ENCODE measurements at places on chromosomes 6 and 20. TPM values are rescaled to one million over a fixed set of nuclear protein-coding genes. Genes with fewer than 3 reads are reported as not detected.

Gene RAB44
- 0.35 TPM for total RNA-seq

Gene TMEM74B
- 0.42 TPM for total RNA-seq

Gene BIRC7
- 0.35 TPM for total RNA-seq

- DNase-seq, result no peak
Observed at GRCh38 chr20:61684583-61685235, 381.0 kb downstream of the TAF4 start.

- no peak for DNase-seq
Observed at GRCh38 chr6:42123379-42124103, 18.9 kb downstream of the C6orf132 start.

- no peak for DNase-seq
Observed at GRCh38 chr6:99712519-99712918, 105.9 kb downstream of the PRDM13 start.

- no peak for DNase-seq
Observed at GRCh38 chr6:111850295-111850937, 22.8 kb downstream of the FYN start.

DNA sequence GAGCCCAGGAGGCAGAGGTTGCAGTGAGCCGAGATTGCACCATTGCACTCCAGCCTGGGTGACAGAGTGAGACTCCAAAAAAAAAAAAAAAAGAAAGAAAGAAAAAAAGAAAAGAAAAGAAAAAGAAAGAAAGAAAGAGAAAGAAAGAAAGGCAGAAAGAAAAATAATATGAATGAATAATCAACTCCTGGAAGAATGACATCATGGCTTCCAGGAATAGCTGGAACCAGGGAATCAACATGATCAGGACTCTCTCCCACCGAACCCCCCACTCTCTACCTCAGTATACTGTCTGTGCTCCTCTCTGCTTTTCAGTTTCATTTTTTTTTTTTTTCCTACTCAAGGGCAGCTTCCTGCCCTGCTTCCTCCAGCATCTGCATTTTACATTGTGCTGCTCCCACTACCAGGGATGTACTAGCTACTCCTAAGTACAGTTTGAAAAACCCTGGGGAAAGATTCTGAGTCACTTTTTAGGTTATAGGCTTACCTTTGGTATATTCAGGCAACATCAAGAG lies 19.7 kb upstream of the MTCL3 start:
- DNase-seq, result no peak

- DNase-seq, result no peak
Observed at GRCh38 chr20:40435146-40435895, 253.7 kb downstream of the MAFB start.

GRCh38 chr6:89186762-89187161 lies 30.4 kb downstream of the GABRR1 start:
- DNase-seq, result no peak

- DNase-seq, result no peak
Observed at GRCh38 chr6:113406048-113406695, 451.0 kb upstream of the MARCKS start.

- peak; percentile 5 for DNase-seq
Observed at GRCh38 chr20:51700809-51701285, 67.3 kb downstream of the ATP9A start.
